ENCODE measurements at places on chromosomes 5 and 9.

- ATAC-seq, result no peak
These were observed 620.6 kb upstream of the DAB2 start for GRCh38 chr5:40045429-40045828.

DNA sequence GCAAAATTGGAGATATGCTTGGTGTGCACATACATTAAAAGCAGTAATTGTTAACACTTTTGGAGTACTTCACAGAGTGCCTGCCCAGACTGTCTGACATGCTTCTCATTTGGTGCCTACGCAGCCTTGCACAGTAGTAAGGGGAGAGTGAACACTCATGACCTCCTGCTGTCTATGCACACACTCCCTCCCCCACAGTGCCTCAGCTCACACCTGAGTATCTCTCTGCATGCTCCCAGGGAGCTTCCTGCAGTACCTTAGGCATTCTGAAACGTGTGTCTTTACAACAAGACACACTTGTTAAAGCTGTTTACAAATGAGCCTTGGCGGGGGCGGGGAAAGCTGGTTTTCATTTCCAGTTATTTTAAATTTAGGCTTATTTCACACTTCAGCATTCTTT is 18.0 kb downstream of the MAP3K1 start:
- no peak for ATAC-seq

GRCh38 chr5:158275511-158275910 is 416.6 kb upstream of the CLINT1 start:
- no peak for ATAC-seq

DNA sequence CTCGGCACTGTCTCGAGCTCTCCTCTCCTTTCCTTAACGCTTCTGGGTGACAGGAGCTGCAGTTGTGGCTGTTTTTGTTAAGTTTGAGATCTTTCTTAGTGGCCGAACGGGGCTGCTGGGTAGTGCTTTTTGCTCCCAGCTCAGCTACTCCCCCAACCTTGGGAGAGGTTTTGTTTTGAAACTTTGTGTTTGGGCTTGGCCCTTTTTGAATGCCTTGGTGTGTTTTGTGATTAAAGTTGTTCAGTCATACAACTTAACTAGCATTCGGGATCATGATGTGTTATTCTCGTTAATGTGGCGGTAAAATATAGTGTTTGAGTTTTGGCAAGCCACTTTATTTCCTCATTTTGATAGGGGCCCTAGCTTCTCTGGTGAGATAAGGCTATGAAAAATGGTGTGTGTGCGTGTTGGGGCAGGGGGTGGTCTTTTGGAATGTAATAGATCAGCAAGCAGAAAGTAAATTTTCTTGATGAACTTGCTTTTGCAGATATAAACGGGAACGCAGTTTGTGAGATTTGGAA is 1.1 kb downstream of the KDM3B start:
- no peak for ATAC-seq

DNA sequence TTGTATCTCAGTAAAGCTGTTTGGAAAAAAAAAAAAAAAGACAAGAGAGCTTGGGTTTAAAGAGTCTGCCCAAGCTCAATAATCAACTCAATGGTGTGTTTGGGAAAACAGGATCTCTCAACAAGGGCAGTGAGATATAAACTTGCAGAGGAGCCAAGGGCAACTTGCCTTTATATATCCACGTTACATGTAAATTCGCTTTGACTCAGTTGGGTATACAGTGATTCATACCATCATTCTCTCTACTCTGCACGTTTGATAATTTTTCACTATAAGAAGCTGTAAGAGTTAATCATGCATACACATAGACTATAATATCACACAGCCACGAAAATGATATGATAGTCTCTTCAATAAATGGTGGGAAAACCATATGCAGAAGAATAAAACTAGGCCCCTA is 24.9 kb downstream of the ADAM19 start:
- ATAC-seq, result no peak

DNA sequence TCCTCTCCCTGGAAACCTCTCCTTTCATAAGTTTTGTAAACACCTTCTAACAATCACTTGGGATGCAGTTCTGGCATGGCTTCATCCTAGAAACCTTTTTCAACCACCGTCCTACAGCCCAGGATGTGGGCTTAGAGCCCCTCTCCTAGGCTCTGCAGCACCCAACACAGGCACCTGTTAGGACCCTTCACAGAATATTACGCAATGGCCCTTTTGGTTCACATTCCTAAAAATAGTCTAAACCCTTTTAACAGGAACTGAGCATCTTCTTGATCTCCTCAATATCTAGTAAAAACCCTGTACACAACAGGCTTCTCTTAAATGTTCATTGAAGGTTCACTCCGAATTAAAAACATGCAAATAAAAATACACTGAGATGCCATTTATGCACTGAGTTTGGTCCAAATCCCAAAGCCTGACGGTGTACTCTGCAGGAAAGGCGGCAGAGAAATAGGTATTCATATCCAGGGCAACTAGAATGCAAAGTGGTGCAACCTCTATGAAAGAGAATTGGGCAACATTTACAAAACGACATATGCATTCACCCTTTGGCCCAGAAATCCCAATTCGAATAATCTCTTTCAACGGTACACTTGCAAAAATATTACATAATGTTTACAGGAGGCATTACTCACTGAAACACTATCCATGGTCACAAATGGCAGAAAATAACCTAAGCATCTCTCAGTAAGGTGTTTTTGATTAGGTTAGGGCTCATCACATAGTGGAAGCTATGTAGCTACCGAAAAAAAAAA is 169.3 kb downstream of the SEMA5A start:
- no peak for ATAC-seq

GRCh38 chr9:3858961-3859360 is 333.2 kb upstream of the RFX3 start:
- no peak for ATAC-seq

GRCh38 chr5:93422652-93423280 is 158.3 kb downstream of the NR2F1-AS1 start:
- ATAC-seq, result no peak

DNA sequence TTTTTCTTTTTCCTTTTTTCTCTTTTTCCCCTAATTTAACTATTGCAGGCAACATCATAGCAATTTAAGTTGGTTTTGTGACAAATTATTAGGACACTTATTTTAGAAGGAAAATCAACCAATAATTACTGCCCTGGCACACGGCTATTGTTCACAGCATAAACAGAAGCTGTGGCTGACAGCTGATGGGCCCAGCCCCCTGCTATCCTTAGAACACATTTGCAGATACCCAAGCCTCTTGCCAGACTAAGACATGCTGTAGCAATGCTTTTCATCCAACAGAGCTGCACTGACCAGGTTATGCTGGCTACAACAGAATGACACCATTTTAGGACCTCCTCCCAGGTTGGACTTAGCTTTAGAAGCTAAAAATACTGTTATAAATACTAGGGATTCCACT is 852.7 kb upstream of the DMAC1 start:
- ATAC-seq, result no peak

DNA sequence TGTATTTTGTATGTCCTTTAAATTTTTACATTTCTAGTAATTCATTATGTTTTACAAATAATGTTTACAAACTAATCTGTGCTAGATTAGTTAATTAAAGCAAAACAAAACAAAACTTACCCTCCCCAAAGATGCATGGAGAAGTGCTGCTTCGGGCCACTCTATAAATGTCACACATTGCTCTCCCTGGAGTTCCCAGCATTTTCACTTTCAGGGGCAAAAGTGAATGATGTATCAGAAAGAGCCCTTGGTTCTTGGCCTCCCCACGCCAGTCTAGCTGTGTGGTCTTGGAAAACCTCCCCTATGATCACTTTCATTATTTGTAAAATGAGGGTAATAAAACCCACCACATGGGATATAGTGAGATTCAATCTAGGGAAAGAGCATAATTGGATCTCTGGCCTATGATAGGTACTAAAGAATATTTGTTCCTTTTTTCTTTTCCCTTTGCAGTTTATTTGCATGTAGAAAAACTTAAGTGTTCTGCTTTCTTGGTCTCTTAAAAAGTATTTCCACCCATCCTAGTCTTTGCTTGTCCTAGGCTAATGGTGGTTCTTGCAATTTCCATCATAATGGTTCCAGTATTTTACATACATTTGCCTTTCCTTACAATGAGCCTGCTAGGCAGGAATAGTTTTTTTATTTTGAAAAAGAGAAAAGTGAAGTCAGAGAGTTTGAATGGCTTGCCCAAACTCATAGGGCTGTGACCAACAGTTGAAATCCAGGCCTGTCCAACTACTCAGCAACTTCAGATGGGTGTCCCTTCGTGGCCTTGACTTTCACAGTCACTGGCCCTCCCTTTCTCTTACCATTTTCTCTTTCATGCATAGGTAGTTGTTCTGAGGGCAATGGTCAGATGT is 184.5 kb upstream of the KLF4 start:
- ATAC-seq, result no peak

- ATAC-seq, result no peak
These were observed 80.0 kb upstream of the SNX2 start for GRCh38 chr5:122694884-122695283.

GRCh38 chr5:95818181-95819147 is 4.1 kb downstream of the GLRX start:
- ATAC-seq, result no peak

DNA sequence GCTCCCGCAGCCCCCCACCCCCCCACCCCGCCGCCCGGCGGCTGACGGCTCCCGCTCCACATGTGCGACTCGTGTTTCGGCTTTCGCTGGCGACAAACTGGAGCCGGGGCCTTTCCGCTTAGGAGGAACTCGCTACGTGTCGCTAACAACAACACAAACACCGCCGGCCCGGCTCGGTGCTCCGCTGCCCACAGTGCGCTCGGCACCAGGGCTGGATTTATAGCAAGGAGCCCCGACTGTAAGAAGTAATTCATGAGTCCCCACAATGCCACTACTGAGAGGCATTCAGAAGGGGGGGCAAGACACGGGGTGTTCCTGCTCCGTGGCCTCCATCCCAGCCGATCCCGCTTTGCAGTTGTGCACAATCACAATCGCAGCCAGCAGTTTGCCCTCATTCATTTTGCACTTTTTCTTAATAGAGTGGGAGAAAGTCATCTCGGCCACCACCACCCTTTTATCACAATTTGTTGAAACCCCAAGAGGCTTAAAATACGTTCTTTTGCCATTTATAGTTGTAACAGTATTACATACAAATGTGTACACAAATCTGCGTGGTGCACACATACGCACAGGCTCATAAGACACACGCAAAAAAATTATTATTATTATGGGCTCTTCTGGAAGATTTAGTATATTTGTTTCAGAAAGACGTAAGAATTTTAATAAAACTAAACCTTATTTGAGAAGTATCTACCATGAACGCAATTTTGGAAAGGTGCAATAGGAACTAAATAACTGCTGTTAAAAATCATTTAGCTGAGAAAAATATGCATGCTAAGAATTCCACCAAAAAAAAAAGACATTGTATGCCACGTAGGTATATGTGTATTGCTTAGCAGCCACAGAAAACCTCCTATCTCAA is 48.1 kb downstream of the EBF1 start:
- ATAC-seq, result no peak

DNA sequence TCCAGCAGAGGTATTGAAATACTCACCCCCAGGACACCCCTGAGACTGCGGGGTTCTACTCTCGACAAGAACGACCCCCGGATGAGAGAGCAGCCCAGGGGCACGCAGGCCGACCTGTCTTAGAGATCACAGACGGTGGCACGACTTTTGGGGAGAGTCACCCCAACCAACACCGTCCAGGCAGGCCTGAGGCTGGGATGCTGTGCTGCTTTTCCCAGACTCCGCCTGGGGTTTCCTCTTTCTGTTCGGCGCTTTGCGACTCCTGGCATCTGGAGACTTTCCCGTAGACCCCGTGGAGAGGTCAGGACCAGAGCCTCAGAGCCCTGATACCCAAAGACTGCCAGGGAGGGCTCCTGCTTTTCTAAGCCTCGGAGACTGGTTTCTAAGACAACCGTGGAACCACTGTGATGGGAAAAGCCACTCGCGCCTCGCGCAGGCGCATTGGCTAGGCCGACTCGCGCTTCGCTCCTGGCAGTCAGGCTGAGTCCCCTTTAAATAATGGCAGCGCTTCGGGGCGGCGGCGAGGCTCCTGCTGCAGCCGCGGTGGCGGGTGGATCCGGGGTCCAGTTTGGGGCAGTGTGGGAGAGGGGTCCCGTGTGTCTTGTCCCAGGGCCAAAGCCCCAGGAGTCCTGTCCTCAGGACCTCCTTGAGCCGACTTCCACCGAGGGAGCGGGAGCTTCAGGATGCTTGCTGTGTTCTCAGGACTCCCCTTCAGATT is 484.0 kb downstream of the SPATA31A7 start:
- ATAC-seq, result no peak

- ATAC-seq, result no peak
These were observed 49.4 kb downstream of the SLC46A2 start for GRCh38 chr9:112841261-112841660.

- no peak for ATAC-seq
These were observed 51.2 kb downstream of the SAR1B start for GRCh38 chr5:134581241-134581981.

All from SK-N-SH treated with all-trans-retinoic acid at 6 μM for 48 hours (cell line).